ENCODE measurements at places on chromosomes 1 and 21.

DNA sequence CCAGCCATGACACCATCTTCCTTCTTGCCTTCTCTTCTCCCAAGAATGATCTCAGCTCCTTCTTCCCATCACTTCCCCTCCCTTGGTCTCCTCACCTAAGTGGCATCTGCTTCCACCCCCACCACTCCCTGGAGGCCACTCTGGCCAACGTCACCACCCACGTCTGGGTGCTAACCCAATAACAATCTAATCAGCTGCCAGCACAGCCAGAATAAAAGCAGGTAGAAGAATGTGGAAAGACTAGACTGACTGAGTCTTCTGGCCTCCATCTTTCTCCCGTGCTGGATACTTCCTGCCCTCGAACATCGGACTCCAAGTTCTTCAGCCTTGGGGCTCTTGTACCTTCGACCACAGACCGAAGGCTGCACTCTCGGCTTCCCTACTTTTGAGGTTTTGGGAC lies 245.3 kb upstream of the CSF3R start:
- no peak for DNase-seq

DNA sequence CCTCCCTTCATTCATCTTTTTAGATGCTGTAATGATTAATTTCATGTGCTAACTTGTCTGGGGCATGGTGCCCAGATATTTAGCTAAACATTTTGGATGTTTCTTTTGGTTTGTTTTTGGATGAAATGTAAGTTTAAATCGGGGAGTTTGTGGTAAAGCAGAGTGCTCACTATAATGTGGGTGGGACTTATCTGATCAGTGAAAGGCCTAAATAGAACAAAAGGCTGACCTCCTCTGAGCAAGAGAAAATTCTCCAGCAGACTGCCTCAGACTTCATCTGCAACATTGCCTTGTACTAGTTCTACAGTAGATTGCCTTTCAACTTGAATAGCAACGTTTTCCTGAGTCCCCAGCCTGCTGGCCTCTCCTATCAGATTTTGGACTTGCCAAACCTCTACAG lies 183.6 kb downstream of the S1PR1 start:
- no peak for DNase-seq

- no peak for DNase-seq
Measured at GRCh38 chr1:11391886-11392285, 87.1 kb upstream of the DISP3 start.

- DNase-seq, result peak; percentile 44
Measured at GRCh38 chr1:97137862-97138514, 416.4 kb downstream of the PTBP2 start.

- DNase-seq, result no peak
Measured at GRCh38 chr1:114126261-114127095, 27.2 kb downstream of the SYT6 start.

DNA sequence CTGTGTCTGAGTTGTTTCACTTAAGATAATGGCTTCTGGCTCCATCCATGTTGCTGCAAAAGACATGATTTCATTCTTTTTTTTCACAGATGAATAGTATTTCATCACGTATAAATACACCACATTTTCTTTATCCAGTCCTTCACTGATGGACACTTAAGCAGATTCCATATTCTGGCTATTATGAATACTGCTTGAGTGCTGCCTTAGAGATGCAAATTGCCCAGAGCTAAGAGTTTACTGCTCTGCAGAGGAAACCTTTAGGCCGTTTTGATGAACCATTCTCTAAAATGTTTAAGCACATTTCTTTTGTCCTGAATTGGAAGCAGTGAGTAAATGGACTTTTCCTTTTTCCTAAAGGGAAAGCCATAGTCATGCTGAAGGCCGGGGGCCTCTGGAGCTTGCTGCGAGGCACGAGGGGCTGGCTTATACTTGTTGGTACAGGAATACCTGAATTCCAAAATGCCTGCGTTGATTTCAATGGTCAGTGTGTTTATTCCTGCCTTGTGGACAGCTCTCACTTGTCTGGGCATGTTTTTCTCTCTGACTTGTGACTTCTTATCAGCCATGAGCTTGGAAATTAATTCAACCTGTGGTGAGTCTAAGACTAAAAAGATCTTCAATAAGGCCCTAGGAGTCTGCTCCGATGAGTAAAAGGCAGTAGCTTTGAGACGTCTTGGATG lies 201.0 kb upstream of the MAP1LC3C start:
- no peak for DNase-seq

- DNase-seq, result no peak
Measured at GRCh38 chr1:71743862-71744261, 538.5 kb downstream of the NEGR1 start.

- no peak for DNase-seq
Measured at GRCh38 chr1:18849261-18849711, 10.2 kb downstream of the TAS1R2 start.

GRCh38 chr21:39079617-39080016 lies 103.6 kb downstream of the PSMG1 start:
- DNase-seq, result no peak

- no peak for DNase-seq
Measured at GRCh38 chr1:93559045-93559444, 111.1 kb downstream of the FNBP1L start.

- peak; percentile 52 for DNase-seq
Measured at GRCh38 chr1:27318596-27318995, 3.4 kb upstream of the TMEM222 start.

- no peak for DNase-seq
Measured at GRCh38 chr1:197149340-197149739, 2.9 kb upstream of the ASPM start.

GRCh38 chr21:24955275-24955961 lies 651.9 kb downstream of the MRPL39 start:
- DNase-seq, result no peak

DNA sequence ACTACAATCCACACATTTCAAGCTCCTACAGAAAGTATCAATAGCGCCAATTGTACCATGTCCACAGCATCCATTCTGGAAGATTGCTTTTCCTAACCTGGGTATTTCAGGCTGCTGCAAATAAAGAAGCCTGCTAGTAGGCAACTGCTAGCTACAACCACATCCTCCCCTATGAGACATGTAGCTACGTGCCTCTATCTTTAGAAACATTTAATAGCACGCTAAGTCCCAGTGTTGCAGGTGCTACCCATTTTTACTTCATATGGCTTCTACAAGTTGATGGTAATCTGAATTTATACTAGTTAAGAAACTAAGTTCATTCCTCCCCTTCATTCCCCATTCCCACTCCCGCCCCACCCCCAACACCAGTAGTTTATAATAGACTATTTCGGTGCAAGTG lies 7.4 kb upstream of the AMPD1 start:
- no peak for DNase-seq

DNA sequence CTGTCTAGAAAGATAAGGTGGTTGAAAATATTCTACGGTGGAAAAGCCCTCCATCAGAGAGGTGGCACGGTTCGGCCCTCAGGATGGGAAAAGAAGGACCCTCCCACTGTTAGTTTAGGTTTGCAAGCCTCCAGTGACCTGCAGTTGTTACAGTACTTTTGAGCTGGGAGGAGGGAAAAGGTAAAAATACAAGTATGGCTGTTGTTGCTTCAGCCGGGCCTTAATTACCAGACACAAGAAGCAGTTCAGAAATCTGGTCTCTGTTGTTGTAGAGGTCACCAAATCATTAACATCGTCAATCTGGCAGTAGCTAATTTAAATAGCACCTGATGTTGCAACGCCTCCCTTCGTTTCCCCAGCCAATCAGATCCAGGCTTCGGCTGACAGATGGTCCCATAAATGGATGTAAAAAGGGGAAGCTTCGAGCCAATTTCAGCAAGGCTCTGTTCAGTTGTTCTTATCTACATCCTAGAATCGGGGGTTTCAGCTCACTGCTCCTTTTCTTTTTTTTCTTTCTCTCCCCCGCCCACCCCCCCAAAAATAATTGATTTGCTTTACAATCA lies at the start of gene ELAVL4:
Gene ELAVL4, plus strand, starts transcription at position 424 of the 563 bp plus-strand sequence. CDS start 270 bp downstream, outside the sequence.
- DNase-seq, result no peak

DNA sequence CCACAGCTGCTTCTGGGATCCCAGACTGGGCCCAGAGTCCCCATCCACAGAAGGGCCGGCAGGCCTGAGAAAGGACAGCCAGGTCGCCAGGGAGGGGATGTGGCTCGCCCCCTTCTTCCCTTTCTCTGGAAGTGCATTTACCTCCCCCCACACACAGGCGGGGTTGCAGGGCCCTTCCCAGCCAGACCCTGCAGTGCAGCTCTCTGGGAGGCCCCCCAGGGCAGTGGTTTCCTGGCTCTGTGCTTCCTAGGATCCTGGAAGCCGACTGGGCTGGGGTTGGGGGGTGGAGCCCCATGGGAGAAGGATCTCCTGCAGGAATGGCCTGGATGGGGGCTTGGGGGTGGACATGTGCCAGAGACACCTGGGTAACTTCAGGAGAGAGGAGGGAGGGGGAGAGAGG lies 4.2 kb upstream of the COL6A1 start:
- no peak for DNase-seq

DNA sequence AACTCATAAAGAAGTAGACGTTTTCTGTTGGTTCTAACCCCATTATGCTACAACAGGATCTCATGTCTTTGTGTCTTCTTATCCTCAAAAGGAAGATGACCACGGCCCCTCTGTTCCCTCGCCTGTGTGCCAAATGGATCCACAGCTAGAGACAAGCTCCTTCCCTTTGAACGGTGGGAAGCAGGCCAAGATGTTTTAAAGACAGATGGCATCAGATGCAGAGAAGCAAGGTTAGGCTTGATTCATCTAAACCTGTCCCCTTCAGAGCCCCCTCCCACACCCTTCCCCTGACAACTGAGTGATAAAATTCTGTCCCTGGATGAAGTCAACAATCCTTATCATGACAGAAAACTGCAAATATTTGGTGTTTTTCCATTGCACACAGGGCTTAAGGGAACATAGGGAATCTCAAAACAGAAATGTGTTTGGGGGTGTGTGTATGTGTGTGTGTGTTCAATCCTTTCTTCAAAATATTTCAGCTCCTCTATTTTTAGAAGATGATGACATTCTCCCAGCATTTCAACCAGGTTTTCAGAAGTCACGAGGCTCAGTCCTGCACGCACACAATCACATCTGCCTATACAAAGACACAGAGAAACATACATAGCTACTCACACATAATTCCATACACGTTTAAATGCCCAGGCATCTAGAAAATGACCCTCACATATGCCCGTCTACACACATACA lies 27.8 kb upstream of the FMOD start:
- DNase-seq, result no peak

- no peak for DNase-seq
Measured at GRCh38 chr1:84223751-84224432, 77.6 kb upstream of the SAMD13 start.

DNA sequence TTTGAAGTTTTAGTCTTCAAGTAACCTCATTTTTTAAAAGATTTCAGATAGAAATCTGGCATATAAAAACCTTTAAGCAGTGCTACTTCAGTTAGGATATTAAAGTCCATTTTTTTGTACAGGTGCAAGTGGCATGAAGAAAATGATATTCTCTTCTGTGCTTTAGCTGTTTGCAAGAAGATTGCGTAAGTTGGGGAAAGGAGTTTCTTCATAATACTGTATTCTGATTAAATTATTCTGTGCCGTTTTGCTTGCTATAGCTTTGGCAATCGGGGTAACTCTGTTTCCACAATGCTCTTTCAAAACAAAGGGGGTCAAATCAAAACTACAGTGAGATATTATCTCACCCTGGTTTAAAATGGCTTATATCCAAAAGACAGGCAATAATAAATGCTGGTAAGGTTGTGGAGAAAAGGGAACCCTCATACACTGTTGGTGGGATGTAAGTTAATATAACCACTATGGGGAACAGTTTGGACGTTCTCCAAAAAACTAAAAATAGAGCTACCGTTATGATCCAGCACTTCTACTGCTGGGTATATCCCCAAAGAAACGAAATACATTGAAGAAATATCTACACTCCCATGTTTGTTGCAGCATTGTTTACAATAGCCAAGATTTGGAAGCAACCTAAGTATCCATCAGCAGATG lies 27.1 kb downstream of the MAEL start:
- DNase-seq, result no peak

DNA sequence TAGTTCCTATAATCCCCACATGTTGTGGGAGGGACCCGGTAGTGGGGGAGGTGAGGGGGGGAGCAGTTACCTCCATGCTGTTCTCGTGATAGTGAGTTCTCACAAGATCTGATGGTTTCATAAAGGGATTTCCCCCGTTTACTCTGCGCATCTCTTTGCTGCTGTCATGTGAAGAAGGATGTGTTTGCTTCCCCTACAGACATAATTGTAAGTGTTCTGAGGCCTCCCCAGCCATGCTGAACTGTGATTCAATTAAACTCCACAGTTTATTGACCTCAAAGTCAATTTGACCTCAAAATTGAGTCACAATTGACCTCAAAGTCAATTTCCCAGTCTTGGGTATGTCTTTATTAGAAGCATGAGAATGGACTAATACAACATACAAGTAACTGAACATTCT lies 19.7 kb downstream of the DPH5 start:
- DNase-seq, result no peak

Data from GM04504 (cell line).